ENCODE measurements at places on chromosomes 2 and 18. TPM values are rescaled to one million over a fixed set of nuclear protein-coding genes. Genes with fewer than 3 reads are reported as not detected.
A peak's percentile ranks its signal among the peaks of the same experiment; 100 is the strongest.

DNA sequence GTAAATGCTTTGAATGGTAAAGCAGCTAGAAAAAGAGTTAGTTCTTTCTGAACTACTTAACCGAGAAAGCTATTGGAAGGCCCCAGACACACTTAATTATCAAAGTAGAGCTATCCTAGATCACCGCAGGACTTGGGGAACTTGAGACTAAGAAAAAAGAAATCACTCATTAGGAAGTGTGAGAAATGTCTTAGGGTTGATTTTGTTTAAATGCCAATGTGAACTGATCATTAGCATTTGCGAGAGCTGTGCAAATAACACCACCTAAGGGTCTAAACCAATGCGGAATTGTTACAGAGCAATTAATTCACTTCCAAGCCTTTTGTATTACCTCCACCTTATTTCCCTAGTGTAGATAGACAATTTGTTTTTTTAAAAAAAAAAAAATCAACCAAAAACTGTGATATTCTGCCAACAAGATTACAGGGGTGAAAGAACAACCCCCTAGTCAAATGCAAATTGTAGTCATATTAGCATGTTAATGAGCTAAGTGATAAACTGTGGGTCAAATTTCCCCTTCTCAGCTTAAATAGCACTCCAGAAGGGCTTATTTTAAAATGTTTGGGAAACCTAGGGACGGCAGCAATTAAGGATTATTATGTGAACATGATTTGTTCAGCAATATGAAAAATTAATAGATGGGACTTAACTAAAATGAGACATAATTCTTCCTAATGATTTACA is 246.2 kb upstream of the STON1 start:
- DNase-seq = peak; percentile 47

The APOB gene
- 0.62 TPM for total RNA-seq

The CCDC74B gene
- 34.5 TPM for total RNA-seq

The CD8A gene
- 0.24 TPM for total RNA-seq

The IGFBP2 gene
- total RNA-seq = 309 TPM

GRCh38 chr18:44743631-44744030 is 62.9 kb downstream of the SETBP1 start:
- DNase-seq = no peak

The DNAJC27 gene
- total RNA-seq = 2.4 TPM

DNA sequence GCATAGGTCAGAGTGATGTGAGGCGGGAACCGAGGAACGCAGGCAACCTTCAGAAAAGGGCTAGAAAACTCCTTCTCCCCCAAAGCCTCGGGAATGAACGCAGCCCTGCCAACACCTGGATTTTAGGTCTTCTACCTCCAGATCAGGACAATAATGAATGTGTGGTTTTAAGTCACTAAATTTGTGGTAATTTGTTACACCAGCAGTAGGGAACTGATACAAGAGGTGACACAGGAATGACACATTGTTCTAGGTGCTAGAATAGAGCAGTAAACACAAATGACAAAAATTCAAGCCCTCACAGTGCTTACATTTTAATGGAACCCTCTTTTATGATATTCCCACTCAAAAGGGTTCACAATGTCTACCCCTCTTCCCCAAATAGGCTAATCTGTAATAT is 39.2 kb upstream of the EML4 start:
- no peak for DNase-seq

- DNase-seq = no peak
Observed at GRCh38 chr2:186910996-186911395, 62.0 kb upstream of the ZSWIM2 start.

DNA sequence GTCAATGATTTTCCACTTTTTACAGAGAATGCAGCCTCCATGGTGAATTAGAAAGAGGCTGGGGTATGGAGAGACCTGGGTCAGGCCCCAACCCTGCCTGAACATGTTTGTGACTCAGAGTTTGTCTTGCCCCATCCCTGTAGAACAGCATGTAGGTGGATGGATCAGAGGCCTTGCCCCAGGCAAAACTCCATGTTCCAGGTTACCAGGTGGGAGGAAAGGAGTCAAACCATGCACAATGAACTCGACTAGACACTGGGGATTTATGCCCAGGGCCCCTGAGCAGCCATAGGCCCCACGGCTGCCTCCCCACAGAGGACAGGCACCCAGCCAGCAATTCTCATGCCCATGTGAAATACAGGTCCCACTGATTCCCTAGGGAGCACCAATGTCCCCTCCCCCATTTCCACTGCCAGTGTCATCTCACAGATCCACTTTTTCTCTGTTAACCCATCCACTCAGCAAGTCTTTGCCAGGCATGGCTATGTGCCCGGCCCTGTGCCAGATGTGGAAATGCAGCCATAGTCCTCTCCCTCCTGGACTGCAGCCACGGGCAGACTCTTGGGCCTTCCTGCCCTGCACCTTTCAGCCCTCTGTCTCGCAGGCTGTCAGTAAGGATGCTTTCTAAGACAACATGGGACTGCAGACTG is 737.8 kb upstream of the HS6ST1 start:
- DNase-seq = no peak

- DNase-seq = no peak
Observed at GRCh38 chr2:130370490-130370889, 14.6 kb downstream of the PTPN18 start.

The SAG gene
- not detected for total RNA-seq

GRCh38 chr2:177256026-177256425 is 8.5 kb downstream of the NFE2L2 start:
- no peak for DNase-seq

The SETBP1 gene
- 3.7 TPM for total RNA-seq

The RIT2 gene
- total RNA-seq = 1.9 TPM

- no peak for DNase-seq
Observed at GRCh38 chr2:124121760-124122275, 96.7 kb downstream of the CNTNAP5 start.

All from GM23338 (cell line).